Karpas-422 (cell line): ENCODE measurements at places on chromosomes 6 and 20. TPM values are rescaled to one million over a fixed set of nuclear protein-coding genes. Genes with fewer than 3 reads are reported as not detected.

DNA sequence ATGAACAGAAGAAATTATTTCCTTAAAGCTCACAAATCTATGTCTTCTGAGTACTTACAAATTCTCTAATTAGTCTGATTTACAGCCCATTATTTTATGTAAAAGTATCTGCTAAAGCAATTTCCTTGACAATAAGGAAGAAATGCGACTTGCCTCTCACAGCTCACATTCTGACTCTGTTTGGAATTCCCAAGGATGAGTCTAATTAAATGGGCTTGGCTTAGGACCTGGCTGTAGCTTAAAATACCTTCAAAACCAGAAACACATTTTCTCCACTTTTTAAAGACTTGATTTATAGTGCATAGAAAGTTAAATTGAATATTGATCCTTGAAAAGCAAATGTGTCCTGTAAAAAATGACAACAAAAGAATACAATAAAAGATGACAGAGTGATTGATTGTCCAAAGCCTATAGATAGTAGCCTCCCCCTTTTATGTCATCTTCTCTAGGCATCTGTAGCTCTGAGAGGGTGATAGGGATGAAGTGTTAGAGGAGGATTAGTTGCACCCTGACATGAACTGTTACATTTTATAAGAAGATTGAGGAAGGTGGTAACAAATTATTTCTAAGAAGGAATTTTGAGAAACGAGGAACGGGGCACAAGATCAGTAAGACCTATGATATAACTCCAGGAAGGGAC, 118.9 kb downstream of the MACROD2 start:
- DNase-seq = no peak
- H3K36me3 ChIP-seq = no peaks in the 10 kb centered on the region
- no peaks in the 10 kb centered on the region for H3K27me3 ChIP-seq
- H3K4me1 ChIP-seq = no peaks in the 10 kb centered on the region
- H3K4me3 ChIP-seq = no peak overlapping the region

Gene MICAL1
- 59.4 and 71.6 TPM in 2 replicates for total RNA-seq

- H3K4me1 ChIP-seq = peaks cover 23% of the 10 kb centered on the region
- no peak overlapping the region for H3K27ac ChIP-seq
- H3K27me3 ChIP-seq = no peaks in the 10 kb centered on the region
- H3K36me3 ChIP-seq = no peaks in the 10 kb centered on the region
- no peak overlapping the region for H3K4me3 ChIP-seq
- no peak for DNase-seq
Measured at GRCh38 chr6:16503970-16504415, 257.3 kb downstream of the ATXN1 start.

- H3K4me3 ChIP-seq = peak overlapping the region; percentile 85
- peaks cover 42% of the 10 kb centered on the region for H3K4me1 ChIP-seq
- peak overlapping the region; percentile 59; the same call in 1 of the 2 replicates for H3K27ac ChIP-seq
- no peaks in the 10 kb centered on the region for H3K36me3 ChIP-seq
- H3K27me3 ChIP-seq = no peaks in the 10 kb centered on the region
- peak; percentile 94 for DNase-seq
Measured at GRCh38 chr6:26553264-26553634, 15.1 kb downstream of the HMGN4 start.

DNA sequence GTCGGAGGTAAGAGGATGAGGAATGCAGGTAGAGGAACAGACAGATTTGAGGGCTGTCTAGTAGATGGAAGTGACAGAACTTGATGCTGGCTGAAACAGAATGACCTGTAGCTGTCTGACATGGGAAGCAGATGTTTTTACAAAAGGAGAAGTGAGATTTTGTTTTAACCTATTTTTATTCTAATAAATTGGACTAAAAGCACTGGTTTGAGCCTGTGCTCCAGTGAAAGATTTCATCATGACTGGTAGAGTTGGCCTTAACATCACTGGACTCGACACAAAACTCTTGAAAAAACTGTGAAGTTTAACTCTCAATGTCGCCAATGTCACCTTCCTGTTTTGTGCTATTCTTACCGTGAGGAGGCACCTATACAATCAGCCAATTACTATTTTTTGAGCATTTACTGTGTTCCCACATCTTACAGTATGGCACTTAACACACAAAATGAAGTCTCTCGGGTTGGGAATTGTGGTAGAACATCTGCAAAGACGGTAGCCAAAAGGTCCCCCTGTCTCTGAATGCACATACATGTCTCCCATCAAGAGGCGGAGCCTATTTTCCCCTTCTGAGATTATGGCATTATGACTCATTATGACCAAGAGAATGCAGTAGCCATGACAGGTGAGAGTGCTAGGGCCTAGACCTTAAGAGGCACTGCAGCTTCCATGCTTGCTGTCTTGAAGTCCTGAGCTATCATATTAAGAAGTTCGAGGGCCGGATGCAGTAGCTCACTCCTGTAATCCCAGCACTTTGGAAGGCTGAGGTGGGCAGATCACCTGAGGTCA, 93.2 kb downstream of the FOXF2 start:
- peaks cover 11% of the 10 kb centered on the region for H3K4me1 ChIP-seq
- no peak overlapping the region for H3K27ac ChIP-seq
- H3K36me3 ChIP-seq = no peaks in the 10 kb centered on the region
- DNase-seq = peak; percentile 46
- no peak overlapping the region for H3K4me3 ChIP-seq
- no peaks in the 10 kb centered on the region for H3K27me3 ChIP-seq

DNA sequence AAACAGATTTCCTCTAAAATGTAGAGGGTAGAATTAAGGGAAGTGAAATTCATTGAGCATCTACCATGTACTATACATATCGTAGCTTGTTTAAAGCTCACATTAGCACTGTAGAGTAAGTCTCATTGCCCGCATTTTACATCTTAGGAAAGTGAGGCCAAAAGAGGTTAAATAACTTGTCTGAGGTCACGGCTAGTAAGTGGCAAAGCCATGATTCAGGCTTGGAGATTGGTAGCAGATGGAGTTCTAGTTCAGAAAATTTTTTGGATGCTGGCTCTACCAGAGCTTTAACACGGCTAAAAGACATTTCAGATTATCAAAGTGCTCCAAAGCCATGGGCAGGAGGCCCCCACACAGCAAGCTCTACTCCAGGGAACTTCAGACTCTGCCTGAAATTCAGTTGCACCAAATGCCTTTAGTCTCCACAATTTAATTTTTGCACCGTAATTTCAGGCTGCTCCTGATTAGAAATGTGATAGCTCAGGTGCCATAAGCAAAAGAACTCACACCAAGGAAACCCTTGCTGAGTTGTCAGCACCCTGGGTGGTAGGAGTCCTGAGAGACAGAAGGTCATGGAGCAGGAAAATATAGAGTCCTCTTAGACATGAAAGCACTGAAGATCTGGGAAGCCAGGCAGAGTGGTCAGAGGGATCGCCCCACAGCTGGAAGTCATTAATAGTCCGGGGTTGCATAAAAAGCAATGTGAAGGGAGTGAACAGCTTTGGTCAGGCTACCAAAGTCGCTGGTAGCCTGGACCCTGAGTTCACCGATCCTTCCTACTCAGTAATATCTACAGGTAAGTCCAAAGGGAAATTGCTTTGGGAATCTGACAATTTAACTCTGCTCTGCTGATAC, 55.2 kb upstream of the ASIP start:
- H3K4me3 ChIP-seq = no peak overlapping the region
- peaks cover 6% of the 10 kb centered on the region; the same call in 1 of the 2 replicates for H3K4me1 ChIP-seq
- no peak overlapping the region for H3K27ac ChIP-seq
- no peaks in the 10 kb centered on the region for H3K27me3 ChIP-seq

- no peak overlapping the region for H3K4me3 ChIP-seq
- DNase-seq = no peak
- H3K27ac ChIP-seq = no peak overlapping the region
- no peaks in the 10 kb centered on the region for H3K36me3 ChIP-seq
Measured at GRCh38 chr20:64136004-64136710, 28.1 kb upstream of the MYT1 start.

- H3K36me3 ChIP-seq = no peaks in the 10 kb centered on the region
- no peaks in the 10 kb centered on the region for H3K4me1 ChIP-seq
- no peak overlapping the region for H3K27ac ChIP-seq
- H3K27me3 ChIP-seq = no peaks in the 10 kb centered on the region
- DNase-seq = no peak
- no peak overlapping the region for H3K4me3 ChIP-seq
Measured at GRCh38 chr20:17169585-17170136, 57.2 kb upstream of the PCSK2 start.

DNA sequence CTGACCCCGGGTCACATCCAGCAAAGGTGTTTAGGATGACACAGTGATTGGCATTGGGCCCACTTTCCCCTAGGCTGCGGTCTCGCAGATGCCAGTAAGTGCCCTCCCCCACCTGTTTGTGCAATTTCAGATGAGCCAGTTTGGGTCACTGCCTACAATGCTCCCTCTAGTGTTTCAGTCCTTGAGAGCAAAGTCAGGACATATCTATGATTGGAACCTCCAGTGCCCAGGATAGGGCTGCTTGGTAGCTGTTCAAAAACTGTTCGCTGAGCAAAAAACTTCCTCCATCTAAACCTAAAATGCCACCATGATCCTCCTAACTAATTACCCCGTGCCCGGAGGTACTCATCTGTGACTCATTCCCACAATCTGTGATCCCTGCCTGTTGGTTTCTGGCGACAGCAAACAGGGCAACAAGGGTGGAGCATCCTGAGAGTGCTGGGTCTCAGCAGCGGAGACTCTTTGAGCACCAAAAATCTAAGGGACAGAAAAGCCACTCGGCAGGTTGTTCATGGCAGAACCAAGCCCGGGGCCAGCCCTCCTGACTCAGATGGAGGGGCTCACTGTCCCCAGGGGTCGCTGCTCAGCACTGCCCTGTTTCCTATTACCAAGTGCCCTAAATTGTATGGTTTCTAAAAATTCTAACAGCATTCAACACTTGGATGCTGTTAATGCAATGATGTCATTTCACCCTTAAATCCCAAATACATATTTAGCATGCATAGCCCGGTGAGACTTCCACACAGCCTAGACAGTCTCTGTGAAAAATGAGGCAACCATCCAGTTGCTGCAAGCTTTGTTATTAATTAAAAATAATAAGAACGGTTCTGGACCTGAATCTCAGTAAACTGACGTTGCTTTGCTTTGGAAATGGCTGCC, 5.0 kb downstream of the VSX1 start:
- H3K27ac ChIP-seq = no peak overlapping the region
- no peaks in the 10 kb centered on the region for H3K36me3 ChIP-seq
- no peak overlapping the region for H3K4me3 ChIP-seq

Gene ABHD12
- total RNA-seq = 26.1 and 35.9 TPM in 2 replicates

DNA sequence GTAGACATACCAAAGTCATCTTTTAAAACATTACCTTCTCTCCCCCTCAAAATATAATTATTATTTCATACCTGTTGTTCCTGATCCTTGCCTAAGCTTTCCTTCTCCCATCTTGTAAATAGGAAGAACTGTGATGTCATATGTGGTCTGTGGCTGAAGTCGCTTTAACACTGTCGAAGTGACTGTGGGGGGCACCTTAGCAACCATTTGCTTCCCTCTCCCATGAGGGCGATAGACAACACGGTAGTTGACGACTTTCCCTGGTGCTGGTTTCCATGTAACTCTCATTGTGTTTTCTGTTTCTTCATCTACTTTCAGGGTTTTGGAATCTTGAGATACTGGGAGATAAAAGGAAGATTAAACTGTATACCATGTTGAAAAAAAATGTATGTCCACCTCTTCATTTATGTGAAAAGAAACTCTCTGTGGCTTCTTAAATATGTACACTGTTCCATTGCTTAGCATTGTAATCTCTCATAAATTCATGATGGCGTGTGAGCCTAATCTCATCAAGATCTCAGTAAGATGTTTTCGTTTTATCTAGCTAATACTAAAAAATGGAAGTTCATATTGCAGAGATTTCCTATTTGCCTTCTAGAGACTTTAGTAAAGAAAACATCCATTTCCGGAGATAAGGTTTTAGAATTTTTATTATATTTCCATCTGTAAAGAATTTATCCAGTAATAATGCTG, 49.5 kb downstream of the COL12A1 start:
- H3K36me3 ChIP-seq = no peaks in the 10 kb centered on the region
- H3K27me3 ChIP-seq = no peaks in the 10 kb centered on the region
- no peak for DNase-seq
- H3K27ac ChIP-seq = no peak overlapping the region
- H3K4me3 ChIP-seq = no peak overlapping the region

Gene CD93
- not detected in 2 replicates for total RNA-seq

Gene RAET1G
- total RNA-seq = not detected in 2 replicates

Gene CGAS
- 10.7 and 12.8 TPM in 2 replicates for total RNA-seq

- no peak overlapping the region for H3K4me3 ChIP-seq
- no peak for DNase-seq
- H3K36me3 ChIP-seq = no peaks in the 10 kb centered on the region
- no peaks in the 10 kb centered on the region for H3K27me3 ChIP-seq
- no peak overlapping the region for H3K27ac ChIP-seq
Measured at GRCh38 chr20:60785301-60785700, 466.8 kb upstream of the CDH4 start.

Gene KIF25
- not detected in 2 replicates for total RNA-seq

Gene SLC23A2
- total RNA-seq = 34.5 and 49.2 TPM in 2 replicates

GRCh38 chr20:3710011-3710466, 2.4 kb downstream of the SIGLEC1 start:
- H3K36me3 ChIP-seq = no peaks in the 10 kb centered on the region
- no peaks in the 10 kb centered on the region for H3K27me3 ChIP-seq
- no peak overlapping the region for H3K4me3 ChIP-seq
- H3K4me1 ChIP-seq = no peaks in the 10 kb centered on the region

GRCh38 chr6:19705606-19706005, 131.6 kb upstream of the ID4 start:
- DNase-seq = no peak
- H3K4me3 ChIP-seq = no peak overlapping the region
- H3K27ac ChIP-seq = no peak overlapping the region
- H3K27me3 ChIP-seq = no peaks in the 10 kb centered on the region
- H3K36me3 ChIP-seq = no peaks in the 10 kb centered on the region
- no peaks in the 10 kb centered on the region for H3K4me1 ChIP-seq
